ENCODE measurements at places on chromosomes 16 and 17.

DNA sequence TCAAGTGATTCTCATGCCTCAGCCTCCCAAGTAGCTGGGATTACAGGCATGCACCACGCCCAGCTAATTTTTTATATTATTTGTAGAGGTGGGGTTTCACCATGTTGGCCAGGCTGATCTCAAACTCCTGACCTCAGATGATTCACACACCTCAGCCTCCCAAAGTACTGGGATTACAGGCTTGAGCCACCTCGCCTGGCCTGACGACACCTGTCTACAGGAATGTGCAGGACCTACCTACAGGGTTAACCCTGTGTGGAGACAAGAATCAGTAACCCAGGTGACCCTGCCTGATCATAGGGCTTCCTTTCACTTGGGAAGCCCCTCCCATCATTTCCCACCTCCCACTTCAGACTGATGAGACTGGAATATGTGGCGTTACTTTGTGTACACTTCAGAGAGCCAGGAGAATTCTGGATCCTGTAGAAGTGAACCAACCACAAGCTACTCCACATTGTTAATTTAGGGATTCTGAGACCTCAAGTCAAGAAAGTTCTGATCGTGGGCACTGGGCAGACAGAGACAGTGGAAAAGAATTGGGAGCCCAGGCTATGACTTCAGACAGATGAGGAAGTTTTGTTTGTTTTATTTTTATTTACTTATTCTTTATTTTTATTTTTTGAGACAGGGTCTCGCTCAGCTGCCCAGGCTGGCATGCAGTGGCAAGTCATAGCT, 5.7 kb upstream of the MILR1 start:
- H3K36me3 ChIP-seq = no peaks in the 10 kb centered on the region
- DNase-seq = no peak
- H3K27ac ChIP-seq = peak overlapping the region; percentile 9
- no peaks in the 10 kb centered on the region for H3K27me3 ChIP-seq

DNA sequence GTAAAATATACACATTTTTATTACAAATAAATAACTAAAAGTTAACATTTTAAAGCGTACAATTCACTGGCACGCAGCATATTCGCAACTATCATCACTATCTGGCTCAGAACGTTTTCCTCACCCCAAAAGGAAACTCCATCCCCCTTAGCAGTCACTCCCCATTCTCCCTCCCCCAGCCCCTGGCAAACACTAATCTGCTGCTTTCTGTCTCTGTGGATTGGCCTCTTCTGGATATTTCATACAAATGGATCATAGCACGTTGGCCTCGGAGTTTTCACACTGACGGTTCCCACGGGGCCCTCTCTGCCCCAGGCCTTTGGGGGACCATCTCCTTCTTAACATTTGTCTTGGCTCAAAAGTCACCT, 64.6 kb downstream of the RTN4RL1 start:
- H3K4me1 ChIP-seq = no peaks in the 10 kb centered on the region
- no peaks in the 10 kb centered on the region for H3K36me3 ChIP-seq
- no peak overlapping the region for H3K27ac ChIP-seq
- H3K27me3 ChIP-seq = no peaks in the 10 kb centered on the region
- H3K4me3 ChIP-seq = no peak overlapping the region

DNA sequence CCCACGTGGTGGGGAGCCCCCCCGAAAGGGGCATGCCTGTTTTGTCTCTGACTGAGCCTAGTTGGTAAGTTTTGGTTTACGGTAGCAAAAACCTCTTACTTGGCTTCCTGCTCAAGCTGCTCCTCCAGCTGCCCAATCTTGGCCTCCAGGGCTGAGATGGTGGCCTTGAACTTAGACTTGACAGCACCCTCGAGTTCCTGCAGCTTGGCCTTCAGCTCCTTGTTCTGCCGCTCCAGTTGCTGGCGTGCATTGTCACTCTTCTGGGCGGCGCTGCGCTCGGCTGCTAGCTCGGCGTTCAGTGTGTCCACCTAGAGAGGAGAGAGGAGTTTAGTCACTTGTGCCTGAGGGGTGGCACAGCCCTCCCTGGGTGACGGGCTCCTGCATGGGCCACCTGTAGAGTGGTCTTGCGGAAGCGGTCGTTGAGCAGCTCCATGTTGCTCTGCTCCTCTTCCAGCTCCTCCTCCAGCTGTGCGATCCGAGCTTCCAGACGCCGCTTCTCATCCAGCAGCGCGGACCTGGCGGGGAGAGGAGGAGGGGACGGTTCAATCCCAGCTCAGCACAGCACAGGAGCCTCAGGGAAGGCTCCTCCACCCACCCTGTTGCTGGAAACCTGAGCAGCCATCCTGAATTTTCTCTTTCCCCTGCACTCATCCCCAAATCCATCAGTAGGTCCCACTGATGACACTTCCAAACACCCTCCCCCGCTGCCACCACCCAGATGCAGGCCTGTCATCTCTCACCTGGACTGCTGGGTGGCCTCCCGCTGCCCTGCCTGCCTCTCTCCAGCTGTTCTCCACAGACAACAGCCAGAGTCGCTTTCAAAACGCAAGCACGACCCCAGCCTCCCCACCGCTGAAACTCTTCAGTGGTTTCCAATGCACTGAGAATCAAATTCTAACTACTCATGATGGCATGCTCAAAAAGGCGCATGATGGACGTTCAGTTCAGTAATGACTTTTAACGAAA, 44.6 kb downstream of the NDEL1 start:
- no peak for DNase-seq
- H3K27ac ChIP-seq = no peak overlapping the region
- no peaks in the 10 kb centered on the region for H3K4me1 ChIP-seq
- H3K27me3 ChIP-seq = no peaks in the 10 kb centered on the region
- peaks cover 20% of the 10 kb centered on the region for H3K36me3 ChIP-seq

DNA sequence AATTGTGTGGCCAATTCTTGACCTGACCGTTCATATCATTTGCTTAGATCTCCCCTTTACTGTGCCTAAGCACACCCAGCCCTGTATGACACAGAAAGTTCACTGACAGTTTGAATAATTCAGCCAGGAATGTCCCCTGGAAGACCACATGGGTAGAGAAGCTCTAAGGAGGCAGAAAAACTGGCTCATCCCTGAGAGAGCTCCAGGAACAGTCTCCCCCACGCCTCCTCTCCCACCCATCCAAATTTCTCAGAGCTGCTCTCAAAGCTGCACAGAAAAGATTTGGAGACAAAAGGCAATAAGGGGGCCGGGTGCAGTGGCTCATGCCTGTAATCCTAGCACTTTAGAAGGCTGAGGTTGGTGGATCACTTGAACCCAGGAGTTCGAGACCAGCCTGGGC, 11.2 kb downstream of the PRAC1 start:
- H3K27ac ChIP-seq = no peak overlapping the region
- H3K36me3 ChIP-seq = no peaks in the 10 kb centered on the region
- no peak for DNase-seq
- no peaks in the 10 kb centered on the region for H3K4me1 ChIP-seq

DNA sequence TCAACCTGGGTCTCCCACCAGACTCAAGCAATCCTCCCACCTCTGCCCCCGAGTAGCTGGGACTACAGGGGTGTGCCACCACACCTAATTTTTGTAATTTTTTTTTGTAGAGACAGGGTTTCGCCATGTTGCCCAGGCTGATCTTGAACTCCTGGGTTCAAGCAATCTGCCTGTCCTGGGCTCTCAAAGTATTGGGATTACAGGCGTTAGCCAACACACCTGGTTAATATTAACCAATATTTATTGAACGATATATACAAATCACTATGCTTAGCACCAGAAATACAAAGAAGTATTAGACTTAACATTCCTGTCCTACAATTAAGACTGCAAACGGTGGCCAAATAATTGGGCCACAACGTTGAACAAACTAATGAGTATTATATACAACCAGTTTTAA, 4.2 kb downstream of the MBTD1 start:
- peaks cover 13% of the 10 kb centered on the region for H3K4me1 ChIP-seq
- no peak overlapping the region for H3K27ac ChIP-seq
- DNase-seq = no peak
- peaks cover 20% of the 10 kb centered on the region for H3K36me3 ChIP-seq
- no peak overlapping the region for H3K4me3 ChIP-seq
- no peaks in the 10 kb centered on the region for H3K27me3 ChIP-seq

GRCh38 chr17:68441070-68441770, 16.1 kb downstream of the WIPI1 start:
- H3K4me1 ChIP-seq = peaks cover 30% of the 10 kb centered on the region
- no peak overlapping the region for H3K27ac ChIP-seq
- no peaks in the 10 kb centered on the region for H3K27me3 ChIP-seq

GRCh38 chr17:3951420-3951819, 12.8 kb downstream of the ATP2A3 start:
- H3K4me3 ChIP-seq = no peak overlapping the region
- peaks cover 60% of the 10 kb centered on the region for H3K36me3 ChIP-seq
- no peak for DNase-seq
- no peak overlapping the region for H3K27ac ChIP-seq
- H3K27me3 ChIP-seq = no peaks in the 10 kb centered on the region
- H3K4me1 ChIP-seq = peaks cover 4% of the 10 kb centered on the region

DNA sequence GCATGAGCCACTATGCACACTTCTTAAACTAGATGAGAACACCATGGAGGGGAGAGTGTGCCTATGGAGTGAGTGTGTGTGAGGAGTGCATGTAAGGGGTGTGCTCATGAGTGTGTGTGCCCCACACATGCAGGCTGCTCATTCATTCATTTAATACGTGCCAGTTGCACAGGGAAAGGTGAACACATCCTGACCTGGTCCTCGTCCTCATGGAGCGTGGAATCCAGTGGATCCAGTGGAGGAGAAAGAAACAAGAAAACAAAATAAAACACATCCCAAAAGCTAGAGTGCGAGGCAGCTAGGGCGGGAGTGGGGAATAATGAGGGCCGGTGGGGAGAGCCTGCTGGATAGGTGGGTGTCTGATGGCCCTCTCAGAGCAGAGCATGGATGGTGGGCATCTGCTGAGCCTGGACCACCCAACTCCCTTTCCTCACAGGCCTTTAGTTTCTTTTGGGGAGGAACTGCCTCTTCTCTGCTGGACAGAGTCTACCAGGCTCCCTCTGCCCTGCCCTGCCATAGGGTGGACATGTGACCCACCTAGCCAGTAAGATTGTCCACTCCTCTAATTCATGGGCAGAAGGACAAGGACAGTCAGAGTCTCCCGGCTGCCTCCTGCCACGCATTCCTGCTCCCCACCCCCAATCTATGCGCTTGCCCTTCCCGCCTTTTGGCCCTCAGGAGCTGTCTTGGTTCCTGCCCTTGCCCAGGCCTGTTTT, 204.3 kb downstream of the RAB11FIP4 start:
- H3K27ac ChIP-seq = no peak overlapping the region
- no peaks in the 10 kb centered on the region for H3K36me3 ChIP-seq
- DNase-seq = no peak
- H3K27me3 ChIP-seq = no peaks in the 10 kb centered on the region
- no peak overlapping the region for H3K4me3 ChIP-seq

DNA sequence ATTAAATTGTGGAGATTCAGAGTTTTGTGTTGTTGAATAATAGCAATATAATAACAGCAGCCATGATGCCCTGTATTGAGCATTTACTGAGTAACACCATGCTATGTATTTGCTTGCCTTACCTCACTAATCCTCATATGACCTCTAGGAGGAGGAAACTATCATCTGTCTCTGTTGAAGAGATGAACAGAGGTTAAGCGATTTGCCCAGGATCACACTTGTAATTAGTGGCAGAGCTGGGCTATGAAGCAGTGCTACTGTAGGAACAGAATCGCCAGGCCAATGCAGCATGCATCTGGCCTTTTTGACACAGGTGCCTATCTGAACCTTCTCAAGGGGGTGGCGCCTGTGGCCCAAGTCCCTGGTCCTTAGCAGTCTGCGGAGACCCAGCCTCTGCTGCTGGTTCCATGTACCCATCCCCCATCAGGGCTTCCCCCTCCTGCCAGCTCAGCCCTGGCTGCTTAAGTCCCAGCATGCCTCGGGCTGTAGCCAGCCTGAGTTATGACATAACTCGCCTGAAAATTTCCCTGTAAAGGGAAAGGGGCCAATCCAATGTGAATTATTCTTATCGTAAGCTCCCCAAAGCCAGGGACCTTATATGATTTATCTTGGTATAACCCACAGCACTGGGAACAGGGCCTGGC, 50.4 kb upstream of the HS3ST2 start:
- no peak for DNase-seq
- no peak overlapping the region for H3K4me3 ChIP-seq
- no peak overlapping the region for H3K27ac ChIP-seq
- H3K4me1 ChIP-seq = no peaks in the 10 kb centered on the region
- no peaks in the 10 kb centered on the region for H3K27me3 ChIP-seq
- H3K36me3 ChIP-seq = no peaks in the 10 kb centered on the region

- H3K4me1 ChIP-seq = no peaks in the 10 kb centered on the region
- no peak overlapping the region for H3K4me3 ChIP-seq
- DNase-seq = no peak
- no peaks in the 10 kb centered on the region for H3K27me3 ChIP-seq
- H3K36me3 ChIP-seq = no peaks in the 10 kb centered on the region
Measured at GRCh38 chr17:223723-224471, 42.4 kb upstream of the DOC2B start.

GRCh38 chr17:22703786-22704441, 1011.6 kb downstream of the KCNJ18 start:
- no peaks in the 10 kb centered on the region for H3K4me1 ChIP-seq
- DNase-seq = no peak
- no peak overlapping the region for H3K4me3 ChIP-seq
- H3K36me3 ChIP-seq = no peaks in the 10 kb centered on the region
- no peaks in the 10 kb centered on the region for H3K27me3 ChIP-seq

- H3K4me3 ChIP-seq = no peak overlapping the region
- no peak overlapping the region for H3K27ac ChIP-seq
- no peak for DNase-seq
- peaks cover 2% of the 10 kb centered on the region for H3K27me3 ChIP-seq
- H3K4me1 ChIP-seq = no peaks in the 10 kb centered on the region
- no peaks in the 10 kb centered on the region for H3K36me3 ChIP-seq
Measured at GRCh38 chr17:65402513-65403496, 158.6 kb downstream of the AXIN2 start.

DNA sequence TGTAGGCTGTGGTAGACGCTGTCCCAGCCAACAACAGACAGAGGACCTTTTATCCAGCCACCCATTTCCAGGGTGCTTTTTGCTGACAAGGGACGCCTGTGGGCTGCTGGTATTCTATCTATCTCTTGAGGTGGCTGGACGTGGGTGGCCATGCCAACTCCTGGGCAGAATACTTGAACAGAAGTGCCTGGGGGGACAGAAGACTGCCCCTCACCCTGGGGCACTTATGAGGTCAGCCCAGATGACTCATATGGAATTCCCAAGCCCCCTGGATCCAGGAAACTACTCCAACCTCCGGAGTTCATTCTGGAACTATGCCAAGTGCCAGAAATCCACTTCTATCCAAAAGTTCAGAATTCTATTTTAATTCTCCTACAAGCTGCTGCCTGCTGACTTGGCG, 61.3 kb downstream of the CDRT4 start:
- no peaks in the 10 kb centered on the region for H3K4me1 ChIP-seq
- no peak overlapping the region for H3K27ac ChIP-seq
- H3K27me3 ChIP-seq = no peaks in the 10 kb centered on the region
- H3K4me3 ChIP-seq = no peak overlapping the region
- H3K36me3 ChIP-seq = no peaks in the 10 kb centered on the region

GRCh38 chr16:8109510-8110369, 480.6 kb downstream of the TMEM114 start:
- no peak for DNase-seq
- no peak overlapping the region for H3K4me3 ChIP-seq
- H3K27ac ChIP-seq = no peak overlapping the region
- no peaks in the 10 kb centered on the region for H3K27me3 ChIP-seq
- H3K36me3 ChIP-seq = no peaks in the 10 kb centered on the region

All from natural killer cell (primary cell).